ENCODE measurements at places on chromosomes 4 and X.
A peak's percentile ranks its signal among the peaks of the same experiment; 100 is the strongest.

GRCh38 chr4:7183161-7183560, 9.2 kb upstream of the SORCS2 start:
- no peak for DNase-seq

DNA sequence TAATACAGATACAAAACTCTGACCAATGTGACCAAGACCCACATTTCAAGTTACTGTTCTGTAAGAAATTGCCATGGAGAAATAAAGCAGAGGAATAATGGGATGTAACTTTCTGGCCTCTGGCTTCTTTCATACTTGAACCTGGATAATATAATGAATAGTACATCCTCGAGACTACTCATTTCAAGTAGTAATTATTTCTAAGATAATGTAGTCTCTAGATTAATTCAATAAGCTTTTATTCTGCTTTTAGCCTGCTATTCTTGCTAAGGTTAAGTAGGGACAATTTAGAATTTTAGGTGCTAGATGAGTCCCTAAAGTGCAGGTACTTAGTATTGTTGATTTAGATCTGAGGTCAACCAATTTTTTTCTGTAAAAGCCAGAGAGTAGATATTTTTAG, 178.7 kb upstream of the IL15 start:
- DNase-seq: no peak

DNA sequence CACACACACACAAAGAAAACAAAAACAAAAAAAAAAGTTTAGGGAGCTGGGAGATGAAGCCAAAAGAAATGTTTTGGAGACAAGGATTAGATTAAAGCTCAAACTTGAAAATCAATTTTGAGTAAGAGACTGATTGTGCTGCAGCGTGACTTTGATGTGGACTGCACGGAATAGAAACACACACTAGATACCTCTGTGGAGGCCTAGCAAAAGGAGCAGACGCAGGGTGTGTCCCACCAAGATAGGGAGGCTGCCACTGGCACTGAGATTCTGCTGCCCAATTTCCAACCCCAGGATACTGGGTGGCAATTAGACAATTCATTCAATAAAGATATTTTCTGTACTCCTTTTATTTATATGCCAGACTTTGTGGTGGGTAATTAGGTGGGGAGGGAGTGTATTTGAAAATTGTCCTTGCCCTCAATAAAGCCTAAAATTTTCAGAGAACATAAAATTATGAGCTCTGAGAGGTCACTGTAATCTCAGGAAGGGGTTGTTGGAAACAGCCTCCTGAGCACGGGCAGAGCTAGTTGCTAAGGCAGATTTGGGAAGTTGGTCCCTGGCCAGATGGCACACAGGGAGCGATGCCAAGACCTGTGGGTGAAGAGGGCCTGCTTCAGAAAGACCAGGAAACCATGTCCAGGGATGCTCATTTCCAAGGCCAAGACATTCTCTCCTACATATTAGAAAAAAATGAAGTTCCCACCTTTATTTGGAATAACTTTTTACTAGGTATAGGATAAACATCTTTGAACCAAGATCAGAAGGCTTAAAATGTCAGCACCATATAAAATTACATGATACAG, 1.9 kb upstream of the PPP3CA start:
- no peak for DNase-seq

DNA sequence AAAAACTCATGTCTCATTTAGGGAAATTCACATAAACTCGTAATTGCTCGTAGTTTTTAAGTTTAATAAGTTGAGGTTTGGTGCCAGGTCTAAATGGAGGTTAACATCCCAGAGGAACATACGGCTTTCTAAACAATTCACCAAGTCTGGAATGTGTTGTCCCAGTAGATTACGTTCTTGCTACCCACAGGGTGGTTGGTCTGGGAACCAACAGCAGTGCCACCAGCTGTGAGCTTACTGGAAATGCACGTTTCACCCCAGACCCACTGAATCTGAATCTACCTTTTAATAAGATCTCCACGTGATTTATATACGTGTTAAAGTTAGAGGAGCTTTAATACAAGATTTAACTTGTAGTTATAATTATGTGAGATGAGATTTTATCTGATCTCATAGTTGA, 134.3 kb downstream of the BMPR1B start:
- DNase-seq: no peak

GRCh38 chrX:38594434-38594833, 33.1 kb downstream of the TSPAN7 start:
- no peak for DNase-seq

GRCh38 chrX:2609431-2610238, 81.5 kb upstream of the CD99 start:
- no peak for DNase-seq

DNA sequence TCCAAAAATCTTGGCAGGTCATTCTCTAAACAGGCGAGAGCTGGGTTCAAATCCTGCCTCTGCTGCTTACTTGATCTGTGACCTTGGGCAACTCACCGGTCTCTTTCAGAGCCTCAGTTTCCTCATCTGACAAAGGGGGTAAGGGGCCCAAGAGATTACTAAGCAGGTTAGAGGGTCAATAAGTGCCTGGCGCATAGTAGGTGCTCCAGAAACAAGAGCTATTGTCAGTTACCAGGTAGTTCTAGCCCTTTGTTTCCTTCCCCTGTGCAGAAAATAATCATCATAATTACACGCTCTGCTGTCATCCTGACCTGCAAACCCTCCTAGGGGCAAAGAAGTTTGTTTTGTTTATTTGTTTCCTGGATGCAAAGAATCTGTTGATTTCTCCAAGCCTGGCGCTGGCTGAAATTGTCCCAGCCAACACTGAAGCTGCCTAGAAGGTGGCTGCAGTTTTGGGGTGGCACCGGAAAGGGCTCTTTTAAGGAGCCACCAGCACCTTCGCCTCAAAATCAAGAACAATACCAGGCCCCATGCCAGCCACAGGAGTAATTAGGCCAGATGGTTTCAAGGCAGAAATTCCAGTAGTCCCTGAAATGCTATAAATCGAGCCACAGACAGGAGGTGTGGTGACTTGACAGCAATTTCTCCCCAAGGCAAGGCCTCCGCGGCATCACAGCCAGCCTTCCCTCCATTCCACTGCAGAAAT, 10.2 kb upstream of the KIAA0232 start:
- DNase-seq: no peak

GRCh38 chr4:124203613-124204238, 508.8 kb downstream of the ANKRD50 start:
- DNase-seq: no peak

DNA sequence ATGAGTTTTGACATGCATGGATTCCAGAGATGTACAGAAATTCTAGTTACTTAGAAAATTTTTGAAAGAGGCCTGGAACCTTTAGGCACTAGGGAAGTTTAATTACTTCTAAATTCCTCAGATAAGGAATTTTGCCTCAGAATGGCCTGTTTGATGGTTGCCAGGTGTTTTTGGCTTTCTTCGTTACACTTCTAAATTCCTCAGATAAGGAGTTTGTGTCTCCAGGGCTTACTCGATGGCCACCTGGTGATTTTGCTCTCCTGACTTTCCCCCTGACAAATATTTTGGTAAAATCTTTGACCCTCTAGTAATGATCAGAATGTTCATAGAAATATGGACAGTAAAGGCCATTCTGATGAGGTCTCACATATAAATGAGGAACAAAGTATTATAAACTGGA, 64.3 kb downstream of the BEX3 start:
- DNase-seq: no peak

DNA sequence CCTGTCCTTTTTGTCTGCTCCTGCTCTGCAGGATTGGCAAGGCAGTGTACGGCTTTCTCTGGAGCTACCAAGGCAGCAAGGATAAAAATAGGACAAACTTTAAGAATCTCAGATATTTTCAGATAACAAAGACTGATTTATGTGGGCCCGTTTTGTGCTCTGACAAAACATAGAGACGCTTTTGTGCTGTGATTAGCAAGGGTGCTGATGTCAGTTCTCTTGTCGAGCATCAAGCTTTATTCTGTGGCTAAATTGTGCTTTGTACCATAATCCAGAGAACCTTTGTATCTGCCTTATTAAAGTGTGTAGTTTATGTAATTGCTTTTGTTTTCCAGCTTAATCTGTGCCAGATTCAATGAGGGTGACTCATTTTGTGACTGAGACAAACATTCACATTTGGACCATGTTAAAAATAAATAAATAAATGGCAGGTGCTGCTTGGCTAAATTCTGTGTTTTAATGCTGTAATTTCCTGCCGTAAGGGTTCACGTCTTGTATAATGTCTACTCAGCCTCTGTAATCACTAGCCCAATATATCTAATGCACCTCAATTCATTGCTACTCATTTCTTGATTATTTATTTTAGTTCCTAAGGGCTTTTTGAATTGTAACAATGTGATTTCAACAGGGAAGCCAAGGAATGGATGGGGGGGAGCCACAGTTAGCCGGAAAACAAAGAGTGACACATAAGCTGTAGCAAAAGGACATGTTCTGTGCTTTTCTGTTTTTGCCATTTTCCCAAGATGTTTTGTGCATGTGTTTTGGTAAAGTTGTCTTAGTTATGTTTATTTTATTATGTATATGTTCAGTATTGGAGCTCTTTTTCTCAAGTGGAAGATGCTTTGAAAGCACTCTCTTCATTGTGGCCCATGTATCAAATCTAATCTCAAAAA, 75.1 kb downstream of the GAB1 start:
- no peak for DNase-seq

GRCh38 chrX:55767100-55767499, 49.6 kb downstream of the RRAGB start:
- no peak for DNase-seq

- DNase-seq: no peak
Measured at GRCh38 chrX:115591856-115592842, 31.2 kb downstream of the PLS3 start.

- peak; percentile 4 for DNase-seq
Measured at GRCh38 chr4:152626790-152627189, 53.0 kb downstream of the TMEM154 start.

DNA sequence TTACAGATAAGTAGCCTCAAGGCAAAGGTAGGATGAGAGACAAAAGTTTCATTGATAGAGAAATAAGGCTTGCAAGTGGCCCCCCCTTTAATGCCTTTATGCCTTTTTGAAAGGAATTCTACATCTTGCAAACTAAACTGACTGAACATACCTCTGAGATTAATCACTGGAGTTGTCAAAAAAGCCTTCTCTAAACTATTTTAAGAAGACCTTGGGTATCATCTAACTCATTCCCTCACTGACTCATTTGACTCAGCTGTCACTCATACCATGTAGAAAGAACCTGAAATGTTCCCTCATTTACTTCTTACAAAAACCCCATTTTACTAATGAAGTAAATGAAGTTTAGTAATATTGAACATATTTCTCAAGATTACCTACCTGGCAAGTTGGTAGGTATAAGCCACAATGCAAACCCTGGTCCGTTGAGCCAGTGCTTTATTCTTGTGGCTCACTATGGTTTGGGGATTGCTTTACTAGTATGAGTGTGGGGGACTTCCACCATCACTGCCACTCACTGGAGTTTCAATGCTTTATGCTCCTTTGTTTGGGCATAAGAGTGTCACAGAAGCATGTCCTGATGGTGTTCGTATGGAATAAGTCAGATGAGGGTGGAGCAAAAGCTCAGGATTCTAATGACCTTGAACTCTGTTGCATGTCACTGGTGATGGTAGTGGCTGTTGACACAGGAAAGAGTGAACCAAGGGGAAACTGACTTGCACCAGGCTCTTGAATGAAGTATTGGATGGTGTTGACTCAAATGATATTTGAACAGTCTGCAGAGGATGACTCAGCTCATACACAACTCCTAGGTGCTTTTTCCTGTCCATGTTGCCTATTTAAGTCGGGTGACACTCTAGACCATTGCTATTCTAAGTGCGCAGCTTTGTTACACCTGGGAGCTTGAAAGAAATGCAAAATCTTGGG, 305.5 kb upstream of the EMCN start:
- DNase-seq: no peak

GRCh38 chr4:117249333-117249732, 164.0 kb upstream of the TRAM1L1 start:
- DNase-seq: no peak

GRCh38 chr4:105198541-105198940, 51.9 kb downstream of the TET2 start:
- no peak for DNase-seq

GRCh38 chrX:18465051-18465450, 39.6 kb downstream of the CDKL5 start:
- no peak for DNase-seq

- no peak for DNase-seq
Measured at GRCh38 chrX:5672099-5672498, 556.6 kb downstream of the NLGN4X start.

- no peak for DNase-seq
Measured at GRCh38 chrX:118049713-118050112, 66.9 kb downstream of the KLHL13 start.

- DNase-seq: no peak
Measured at GRCh38 chrX:6292599-6292998, 63.9 kb upstream of the NLGN4X start.

DNA sequence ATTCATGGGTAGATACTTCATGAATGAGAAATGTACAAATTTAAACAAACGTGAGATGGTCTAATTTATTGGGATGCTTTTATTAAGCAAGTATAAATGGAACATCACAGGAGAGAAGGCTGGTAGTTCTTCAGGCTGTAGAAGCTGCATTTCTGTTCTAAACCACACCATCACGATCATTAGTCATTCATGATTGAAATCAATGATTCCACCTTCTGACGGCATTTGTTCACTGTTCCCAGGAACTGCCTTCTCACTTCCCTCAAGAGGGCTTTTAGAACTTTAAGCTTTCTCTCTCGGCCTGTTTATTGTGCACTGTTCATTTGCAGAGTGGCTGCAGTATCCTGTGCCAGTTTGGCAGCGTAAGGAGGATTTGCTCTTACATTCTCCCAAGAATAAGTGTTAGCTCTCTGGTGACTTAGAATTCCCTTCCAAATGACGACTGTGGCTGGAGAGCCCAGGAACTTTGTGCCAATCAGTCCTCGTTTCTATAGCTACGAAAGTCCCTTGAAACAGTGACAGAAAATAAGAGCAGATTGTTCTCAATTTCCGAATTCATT, 54.7 kb downstream of the MFAP3L start:
- DNase-seq: no peak

DNA sequence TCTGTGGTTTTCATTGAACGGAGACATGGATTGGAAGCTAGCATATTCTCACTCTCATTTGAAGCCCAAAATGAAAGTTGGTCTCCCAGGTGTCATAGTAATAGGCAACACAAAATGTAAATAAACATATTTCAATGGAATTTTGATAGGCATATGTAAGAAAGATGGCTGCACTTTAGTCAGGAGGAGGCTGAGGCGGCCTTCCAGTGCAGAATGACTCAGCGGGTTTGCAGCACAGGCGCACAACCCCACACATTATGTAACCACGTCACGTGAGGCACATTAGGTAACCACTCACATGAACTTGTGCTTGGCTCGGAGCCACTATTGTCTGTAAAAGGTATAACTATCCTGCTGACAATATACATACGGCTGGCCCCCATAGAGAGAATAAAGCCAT, 381.7 kb downstream of the GPAT3 start:
- DNase-seq: no peak

GRCh38 chrX:115609621-115610020, 48.6 kb downstream of the PLS3 start:
- DNase-seq: no peak

DNA sequence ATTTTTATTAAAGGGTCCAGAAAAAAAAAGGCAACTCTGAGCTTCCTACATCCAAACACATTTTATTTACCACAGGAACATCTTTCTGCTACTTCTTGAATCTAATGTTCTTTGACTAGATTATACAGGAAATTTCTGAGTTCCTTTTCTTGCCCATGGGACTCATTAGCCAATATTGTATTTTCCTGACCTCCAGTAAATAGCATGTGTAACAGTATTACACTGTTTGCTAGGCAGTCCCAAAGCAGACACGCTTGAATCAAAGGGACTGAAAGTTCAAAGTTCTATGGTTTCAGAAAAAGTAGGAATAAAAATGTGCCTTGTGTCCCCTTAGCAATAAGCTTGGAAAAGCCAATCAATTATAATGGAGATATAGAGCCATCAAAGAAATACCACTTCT, 57.4 kb downstream of the MOSPD2 start:
- DNase-seq: no peak

Data from T-helper 2 cell (primary cell).